ENCODE measurements at places on chromosomes 1 and 21. TPM values are rescaled to one million over a fixed set of nuclear protein-coding genes. Genes with fewer than 3 reads are reported as not detected.

DNA sequence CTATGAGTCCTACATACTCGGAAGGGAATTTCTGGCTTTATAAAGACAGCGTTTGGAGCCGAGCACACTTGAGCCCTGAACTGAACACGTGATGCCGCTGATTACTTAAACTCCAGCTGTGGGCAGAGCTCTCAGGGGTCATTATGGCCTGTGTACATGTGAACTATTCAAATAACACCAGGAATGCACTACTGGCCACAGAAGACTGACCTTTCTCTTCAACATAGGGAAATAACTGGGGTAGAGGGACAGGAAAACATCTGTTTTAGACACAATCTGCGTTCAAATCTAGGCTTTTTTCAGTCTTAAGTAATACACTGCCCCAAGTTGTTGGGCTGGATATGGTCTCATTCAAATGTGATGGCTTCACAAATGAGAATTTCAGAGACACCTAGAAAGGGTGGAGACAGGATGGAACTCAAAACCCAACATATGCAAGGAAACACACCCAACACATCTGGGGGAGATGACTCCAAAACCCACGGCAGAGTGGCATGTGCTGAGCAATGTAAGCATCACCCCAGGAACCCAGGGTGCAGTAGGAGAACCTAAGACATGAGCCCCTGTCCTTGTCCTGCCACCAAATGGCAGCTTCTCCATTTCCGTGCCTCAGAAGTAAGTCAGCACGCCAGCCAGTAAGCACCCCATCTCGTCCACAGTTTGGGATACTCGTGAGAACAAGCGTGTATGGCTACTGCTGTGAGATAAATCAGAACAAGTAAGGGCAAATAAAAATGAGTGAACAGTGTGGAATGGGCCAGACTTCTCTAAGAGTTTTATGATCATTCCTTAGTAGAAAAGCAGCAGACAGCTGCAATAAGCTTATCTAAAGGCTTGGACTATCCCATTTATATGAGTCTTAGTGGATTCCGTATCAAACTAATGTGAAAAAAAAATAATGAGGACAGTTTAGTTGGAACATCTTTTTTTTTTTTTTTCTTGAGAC is 24.9 kb downstream of the NID1 start:
- H3K27ac ChIP-seq = no peak overlapping the region
- DNase-seq = no peak
- H3K27me3 ChIP-seq = peaks cover 28% of the 10 kb centered on the region
- H3K4me1 ChIP-seq = no peaks in the 10 kb centered on the region
- no peak overlapping the region for H3K4me3 ChIP-seq

DNA sequence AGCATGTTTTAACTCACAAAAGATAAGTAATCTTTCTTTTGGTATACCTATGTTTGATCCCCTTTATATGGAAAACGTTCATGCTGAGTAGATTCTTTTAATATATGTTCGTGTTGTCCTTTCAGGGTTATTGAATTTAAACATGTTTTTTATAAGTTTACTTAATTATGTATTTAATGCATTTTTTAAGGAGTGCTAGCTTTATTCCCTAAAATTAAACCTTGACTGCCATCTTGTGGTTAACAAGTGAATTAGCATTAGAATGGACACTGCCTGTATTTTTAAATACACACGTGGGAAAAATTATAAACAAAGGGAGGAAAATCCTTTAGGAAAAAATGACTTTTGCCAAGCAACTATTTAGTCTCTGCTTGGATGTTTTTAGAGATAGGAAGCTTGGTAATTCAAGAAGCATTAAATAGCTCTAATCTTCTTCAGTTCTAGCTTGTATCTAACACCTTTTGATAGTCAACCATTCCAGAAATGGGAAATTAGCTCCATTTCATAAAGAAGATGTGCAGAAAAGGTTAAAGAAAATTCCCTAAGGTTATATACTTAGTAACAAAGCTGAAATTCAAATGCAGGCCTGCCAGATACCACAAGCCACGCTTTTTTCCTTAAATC is 43.0 kb downstream of the UBE2U start:
- no peak overlapping the region for H3K27ac ChIP-seq
- peaks cover 14% of the 10 kb centered on the region for H3K4me1 ChIP-seq
- DNase-seq = no peak
- H3K4me3 ChIP-seq = no peak overlapping the region
- no peaks in the 10 kb centered on the region for H3K36me3 ChIP-seq

DNA sequence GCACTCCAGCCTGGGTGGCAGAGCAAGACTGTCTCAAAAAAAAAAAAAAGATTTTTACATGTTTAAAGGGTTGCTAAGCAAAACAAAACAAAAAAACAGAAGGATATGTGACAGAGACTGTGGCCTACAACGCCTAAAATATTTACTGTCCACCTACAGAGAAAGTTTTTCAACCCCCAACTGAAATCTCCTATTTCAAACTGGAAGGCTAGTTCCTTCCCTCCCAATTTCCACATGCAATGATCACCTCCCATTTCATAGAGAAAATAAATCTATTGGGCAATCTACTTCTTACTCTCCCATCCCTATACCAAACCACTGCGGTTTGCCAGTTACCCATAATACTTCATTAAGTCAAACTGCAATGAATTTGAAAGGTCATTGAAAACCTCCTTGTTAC is 74.2 kb downstream of the ST3GAL3 start:
- H3K4me3 ChIP-seq = no peak overlapping the region
- H3K27me3 ChIP-seq = no peaks in the 10 kb centered on the region
- no peaks in the 10 kb centered on the region for H3K4me1 ChIP-seq
- DNase-seq = no peak
- H3K27ac ChIP-seq = no peak overlapping the region

DNA sequence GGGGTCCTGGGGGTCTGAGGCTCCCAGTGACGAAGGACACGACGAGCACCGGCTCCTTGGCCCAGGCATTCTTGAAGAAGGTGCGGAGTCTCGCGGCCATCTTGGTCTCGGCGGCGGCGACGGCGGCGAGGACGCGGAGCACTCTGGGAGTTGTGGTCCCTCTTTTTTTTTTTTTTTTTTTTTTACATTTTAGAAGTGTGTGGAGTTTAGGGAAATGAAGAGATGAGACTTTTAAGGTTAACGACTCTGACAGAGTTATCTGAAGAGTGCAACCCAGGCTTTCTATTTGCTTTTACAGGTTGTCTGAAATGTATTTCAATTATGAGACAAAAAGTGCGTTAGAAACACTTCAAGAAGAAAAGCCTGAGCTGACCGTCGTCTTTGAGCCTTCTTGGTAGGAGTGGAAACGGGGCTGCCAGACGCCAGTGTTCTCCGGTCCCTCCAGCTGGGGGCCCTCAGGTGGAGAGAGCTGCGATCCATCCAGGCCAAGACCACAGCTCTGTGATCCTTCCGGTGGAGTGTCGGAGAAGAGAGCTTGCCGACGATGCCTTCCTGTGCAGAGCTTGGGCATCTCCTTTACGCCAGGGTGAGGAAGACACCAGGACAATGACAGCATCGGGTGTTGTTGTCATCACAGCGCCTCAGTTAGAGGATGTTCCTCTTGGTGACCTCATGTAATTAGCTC is 9.7 kb downstream of the OR2B11 start:
- H3K36me3 ChIP-seq = no peaks in the 10 kb centered on the region
- H3K27me3 ChIP-seq = peaks cover 1% of the 10 kb centered on the region
- H3K4me3 ChIP-seq = peak overlapping the region; percentile 61
- no peak for DNase-seq

DNA sequence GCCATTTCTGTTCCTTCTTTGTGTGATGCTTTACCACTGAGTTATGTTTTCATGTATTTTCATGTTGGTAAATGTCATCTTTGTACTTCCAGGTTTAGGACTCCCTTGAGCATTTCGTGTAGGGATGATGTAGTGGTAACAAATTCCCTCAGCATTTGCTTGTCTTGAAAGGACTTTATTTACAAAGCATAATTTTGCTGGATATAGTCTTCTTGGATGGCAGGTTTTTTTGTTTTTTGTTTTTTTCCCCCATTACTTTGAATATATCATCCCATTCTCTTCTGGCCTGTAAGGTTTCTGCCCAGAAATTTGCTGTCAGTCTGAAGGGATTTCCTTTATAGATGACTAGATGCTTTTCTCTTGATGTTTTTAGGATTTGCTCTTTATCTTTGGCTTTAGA is 133.4 kb downstream of the PCBP3 start:
- no peaks in the 10 kb centered on the region for H3K4me1 ChIP-seq
- H3K27me3 ChIP-seq = peaks cover 13% of the 10 kb centered on the region
- no peak overlapping the region for H3K27ac ChIP-seq
- no peak overlapping the region for H3K4me3 ChIP-seq
- H3K36me3 ChIP-seq = peaks cover 4% of the 10 kb centered on the region

DNA sequence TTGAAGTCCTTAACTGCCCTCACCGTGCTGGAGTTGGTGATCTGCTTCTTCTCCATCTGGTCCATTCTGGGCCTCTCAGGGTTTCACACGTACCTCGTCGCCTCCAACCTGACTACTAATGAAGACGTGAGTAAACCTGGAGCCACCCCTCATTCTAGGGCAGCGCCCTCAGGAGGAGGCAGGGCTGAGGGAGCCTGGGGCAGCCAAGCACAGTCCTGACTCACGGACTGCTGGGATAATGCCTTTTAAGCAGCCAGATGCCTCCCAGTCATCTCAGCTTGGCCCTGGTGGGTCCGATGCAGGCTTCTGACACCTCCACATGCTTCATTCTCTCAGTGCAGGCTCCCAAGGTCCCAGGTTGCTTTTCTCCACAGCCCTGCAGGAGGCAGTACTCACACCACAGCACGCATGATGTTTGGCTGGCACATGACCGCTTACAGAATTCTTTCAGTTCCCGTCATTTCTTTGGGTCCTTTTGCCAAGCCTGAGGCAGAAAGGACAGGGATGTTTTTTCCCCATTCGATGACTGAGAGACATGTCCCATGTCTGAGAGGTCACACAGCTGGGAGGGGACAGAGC is 11.8 kb upstream of the SFN start:
- H3K36me3 ChIP-seq = peaks cover 72% of the 10 kb centered on the region
- no peak overlapping the region for H3K4me3 ChIP-seq
- DNase-seq = no peak
- H3K27ac ChIP-seq = no peak overlapping the region
- no peaks in the 10 kb centered on the region for H3K27me3 ChIP-seq

DNA sequence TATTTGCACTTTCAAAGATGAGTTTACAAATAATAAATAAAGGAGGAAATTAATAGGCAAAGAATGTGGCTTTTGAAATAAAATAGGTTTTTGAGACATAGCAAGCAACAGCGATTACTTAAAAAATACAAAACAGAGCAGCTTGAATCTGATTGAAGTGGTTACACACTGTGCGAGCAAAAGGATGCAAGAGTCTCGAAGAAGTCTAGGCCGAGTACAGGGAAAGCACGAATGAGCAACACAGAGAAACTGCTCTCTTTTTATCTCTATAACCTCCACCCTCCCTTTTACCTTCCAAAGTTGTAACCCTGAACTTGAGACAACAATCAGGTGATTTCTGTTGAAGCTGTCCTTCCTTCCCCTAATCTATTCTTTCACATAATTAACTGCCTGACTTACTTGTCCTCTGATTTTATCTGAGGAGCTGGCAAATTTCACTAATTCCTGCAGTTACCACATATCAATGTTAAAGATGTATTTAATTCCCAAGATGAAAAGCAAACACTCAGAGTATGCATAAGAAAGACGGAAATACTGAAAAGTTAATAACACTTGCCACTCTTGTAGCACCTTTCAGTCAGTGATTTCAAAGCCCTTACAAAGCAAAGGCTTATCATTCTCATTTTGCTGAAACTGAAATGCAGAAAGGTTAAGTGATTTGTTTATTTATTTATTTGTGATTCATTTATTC is 1030.1 kb downstream of the ADGRL2 start:
- H3K4me3 ChIP-seq = no peak overlapping the region
- DNase-seq = no peak
- no peak overlapping the region for H3K27ac ChIP-seq
- H3K36me3 ChIP-seq = no peaks in the 10 kb centered on the region
- H3K27me3 ChIP-seq = no peaks in the 10 kb centered on the region

GRCh38 chr1:201828217-201828819 is 639 bp upstream of the IPO9 start:
- H3K36me3 ChIP-seq = peaks cover 4% of the 10 kb centered on the region
- no peak for DNase-seq
- no peaks in the 10 kb centered on the region for H3K27me3 ChIP-seq
- H3K27ac ChIP-seq = peak overlapping the region; percentile 31

GRCh38 chr1:17065666-17066065 is 11.8 kb upstream of the SDHB start:
- no peaks in the 10 kb centered on the region for H3K27me3 ChIP-seq
- no peak overlapping the region for H3K4me3 ChIP-seq
- no peaks in the 10 kb centered on the region for H3K4me1 ChIP-seq
- H3K36me3 ChIP-seq = no peaks in the 10 kb centered on the region
- no peak overlapping the region for H3K27ac ChIP-seq

DNA sequence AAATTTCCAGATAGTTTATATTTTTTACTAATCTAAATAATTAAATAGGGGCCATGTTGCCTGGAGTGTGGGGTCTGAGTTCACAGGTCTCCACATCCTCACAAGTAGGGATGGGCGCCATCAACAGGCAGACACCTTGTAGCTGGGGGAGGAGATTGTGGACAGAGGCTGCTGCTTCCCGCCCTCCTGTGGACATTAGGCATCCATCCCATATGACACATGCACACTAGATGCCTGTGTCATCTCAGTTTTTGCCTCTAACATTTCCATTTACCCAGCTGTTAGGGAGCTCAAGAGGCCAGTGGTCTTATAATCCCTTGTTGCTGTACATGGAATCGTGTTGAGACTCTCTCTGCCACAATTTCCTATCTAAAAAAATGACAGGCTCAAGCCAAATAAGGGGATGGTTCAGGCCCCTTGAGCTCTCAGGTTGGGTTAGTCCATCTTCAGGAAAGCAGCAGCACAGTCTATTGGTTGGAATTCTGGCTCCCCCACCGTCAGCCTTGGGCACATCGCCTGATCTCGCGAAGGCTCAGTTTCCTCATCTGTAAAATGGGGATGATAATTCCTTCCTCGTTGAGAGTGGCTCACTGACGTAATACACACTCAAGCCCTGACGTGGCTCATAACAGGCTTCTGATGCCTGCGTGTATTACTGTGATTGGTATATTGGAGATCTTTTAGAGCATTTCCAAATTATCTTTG is 13.6 kb downstream of the LHX4 start:
- no peaks in the 10 kb centered on the region for H3K36me3 ChIP-seq
- no peak overlapping the region for H3K4me3 ChIP-seq
- no peak for DNase-seq
- peaks cover 40% of the 10 kb centered on the region for H3K27me3 ChIP-seq

GRCh38 chr1:167057241-167057688 is 32.9 kb downstream of the GPA33 start:
- peaks cover 4% of the 10 kb centered on the region for H3K4me1 ChIP-seq
- H3K36me3 ChIP-seq = no peaks in the 10 kb centered on the region
- peaks cover 5% of the 10 kb centered on the region for H3K27me3 ChIP-seq
- no peak for DNase-seq
- H3K27ac ChIP-seq = no peak overlapping the region

GRCh38 chr1:68202239-68202832 is 30.0 kb downstream of the WLS start:
- no peaks in the 10 kb centered on the region for H3K4me1 ChIP-seq
- H3K27me3 ChIP-seq = peaks cover 5% of the 10 kb centered on the region
- no peaks in the 10 kb centered on the region for H3K36me3 ChIP-seq
- no peak overlapping the region for H3K4me3 ChIP-seq

- no peaks in the 10 kb centered on the region for H3K27me3 ChIP-seq
- no peak overlapping the region for H3K27ac ChIP-seq
- H3K4me1 ChIP-seq = no peaks in the 10 kb centered on the region
- no peaks in the 10 kb centered on the region for H3K36me3 ChIP-seq
Measured at GRCh38 chr1:165069829-165070228, 286.7 kb downstream of the LMX1A start.

NBPF10 gene
- 7.3 TPM for total RNA-seq

CGN gene
- total RNA-seq = 0.37 TPM

GSTM1 gene
- total RNA-seq = 22.4 TPM

AMPD1 gene
- total RNA-seq = not detected

COL16A1 gene
- 0.17 TPM for total RNA-seq

BRDT gene
- total RNA-seq = not detected

SPRR3 gene
- not detected for total RNA-seq

ZNF672 gene
- 47.0 TPM for total RNA-seq
